ENCODE measurements at places on chromosomes 12 and 14.

GRCh38 chr12:29843036-29843435, 59.3 kb upstream of the TMTC1 start:
- no peak for ATAC-seq

GRCh38 chr12:83199069-83199468, 512.4 kb downstream of the TMTC2 start:
- ATAC-seq, result no peak

DNA sequence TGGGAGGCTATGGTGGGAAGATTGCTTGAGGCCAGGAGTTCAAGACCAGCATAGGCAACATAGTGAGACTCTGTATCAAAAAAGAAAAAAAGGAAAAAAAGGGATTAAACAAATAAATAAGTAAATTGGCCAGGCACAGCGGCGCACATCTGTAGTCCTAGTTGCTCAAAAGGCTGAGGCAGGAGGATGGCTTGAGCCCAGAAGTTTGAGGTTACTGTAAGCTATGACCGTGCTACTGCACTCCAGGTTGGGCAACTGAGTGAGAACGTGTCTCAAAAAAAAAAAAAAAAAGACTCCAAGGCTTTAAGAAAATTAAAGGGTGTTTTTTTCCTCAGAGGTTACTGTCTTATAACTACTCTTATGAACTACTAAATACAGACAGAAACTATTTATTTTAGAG, 11.7 kb downstream of the BEST3 start:
- ATAC-seq, result no peak

- ATAC-seq, result no peak
Observed at GRCh38 chr14:36450550-36450949, 69.5 kb downstream of the NKX2-1 start.

GRCh38 chr14:91342206-91342760, 75.3 kb downstream of the CCDC88C start:
- ATAC-seq, result no peak

DNA sequence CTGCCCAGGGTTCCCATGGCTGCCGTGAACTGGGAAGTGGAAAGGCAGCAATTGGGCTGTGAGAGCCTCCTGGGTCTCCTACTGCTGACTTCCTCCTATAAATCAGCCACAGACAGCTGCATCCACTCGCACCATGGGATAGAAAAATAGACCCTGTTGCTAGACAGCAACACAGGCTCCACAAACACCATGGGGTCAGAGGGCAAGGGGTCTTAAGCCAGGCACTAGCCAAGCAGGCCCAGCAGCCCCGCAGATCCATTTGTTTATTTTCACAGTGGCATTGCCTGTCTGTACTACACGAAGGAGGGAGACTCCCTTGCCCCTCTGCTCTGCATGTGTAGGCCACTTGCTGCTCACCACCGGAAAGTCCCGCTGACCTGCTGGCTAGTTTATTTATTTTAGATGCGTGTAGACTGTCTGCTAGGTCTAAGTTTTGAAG, 139.8 kb downstream of the DACT1 start:
- no peak for ATAC-seq

- no peak for ATAC-seq
Observed at GRCh38 chr12:129109174-129110001, 256.1 kb downstream of the GLT1D1 start.

GRCh38 chr12:132214891-132215290, 70.6 kb downstream of the NOC4L start:
- ATAC-seq, result peak; percentile 18

DNA sequence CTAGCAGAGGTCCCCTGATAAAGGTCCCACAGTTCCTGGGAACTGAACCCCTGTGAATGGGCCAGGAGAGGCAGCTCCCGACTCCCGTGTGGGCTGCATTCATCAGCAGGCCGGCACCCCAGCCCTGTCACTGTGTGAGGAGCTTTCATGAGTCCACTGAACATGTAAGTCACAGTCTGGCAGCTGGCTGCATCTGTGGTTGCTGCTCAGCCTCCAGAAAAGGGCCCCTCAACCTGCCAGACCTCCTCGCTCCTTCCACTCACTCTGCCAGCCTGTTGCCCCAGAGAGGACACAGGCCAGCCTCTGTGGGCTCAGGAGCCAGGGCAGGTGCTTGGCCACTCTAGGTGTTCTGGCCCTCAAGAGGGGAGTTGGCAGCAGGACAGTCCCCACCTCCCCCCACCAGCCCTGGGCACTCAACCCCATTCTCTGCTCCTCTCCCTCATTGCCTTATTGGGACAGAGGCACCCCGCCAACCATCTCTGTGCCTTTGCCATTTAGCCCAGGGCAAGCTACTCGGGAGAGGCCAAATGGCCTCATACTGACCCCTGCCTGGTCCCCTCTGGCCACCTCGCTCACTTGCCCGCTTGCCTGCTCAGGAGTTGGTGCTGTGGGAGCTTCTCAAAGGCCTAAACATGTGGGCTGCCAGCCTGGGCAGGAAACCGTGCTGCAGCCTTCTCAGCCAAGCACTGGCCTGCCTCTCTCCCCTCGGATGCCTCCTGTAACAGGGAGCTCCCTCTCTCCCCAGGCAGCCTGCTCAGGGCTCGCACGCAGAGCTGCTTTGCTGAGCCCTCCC, 1.9 kb downstream of the RTL1 start:
- no peak for ATAC-seq

DNA sequence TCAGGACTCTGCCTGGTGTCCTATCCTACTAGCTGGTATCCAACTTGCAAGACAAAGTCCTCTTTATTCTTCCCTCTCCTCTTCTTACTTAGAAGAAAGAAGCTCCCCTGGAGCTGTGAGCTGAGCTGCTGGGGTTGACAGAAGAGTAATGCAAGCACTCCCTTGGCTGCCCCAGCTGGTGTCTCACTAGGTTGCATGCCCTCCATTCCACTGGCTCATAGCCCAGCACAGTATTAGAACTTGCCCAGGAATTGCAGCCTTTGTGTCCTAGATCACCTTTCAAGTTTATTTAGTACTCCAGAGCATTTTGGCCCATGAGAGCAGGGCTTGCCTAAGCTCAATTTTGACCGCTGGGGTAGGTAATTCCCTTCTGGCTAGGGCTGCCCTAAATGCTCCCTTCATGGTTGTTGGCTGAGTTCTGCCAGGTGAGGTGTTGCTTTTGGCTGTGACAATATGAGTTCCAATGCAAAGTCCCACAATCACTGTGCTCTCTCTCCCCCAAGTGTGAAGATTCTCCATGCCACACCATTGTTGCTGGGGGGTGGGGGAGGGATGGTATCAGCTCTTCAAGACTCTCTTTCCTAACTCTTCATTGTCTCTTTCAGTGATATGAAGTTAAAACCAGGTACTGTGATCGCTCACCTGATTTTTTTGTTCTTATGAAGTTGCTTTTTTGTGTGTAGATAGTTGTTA, 317.4 kb upstream of the DDHD1 start:
- no peak for ATAC-seq

- peak; percentile 60 for ATAC-seq
Observed at GRCh38 chr14:88323523-88324199, 592 bp upstream of the KCNK10 start.

GRCh38 chr12:125197326-125197725, 132.1 kb downstream of the AACS start:
- no peak for ATAC-seq

GRCh38 chr12:97260786-97261185, 201.8 kb upstream of the RMST start:
- no peak for ATAC-seq

DNA sequence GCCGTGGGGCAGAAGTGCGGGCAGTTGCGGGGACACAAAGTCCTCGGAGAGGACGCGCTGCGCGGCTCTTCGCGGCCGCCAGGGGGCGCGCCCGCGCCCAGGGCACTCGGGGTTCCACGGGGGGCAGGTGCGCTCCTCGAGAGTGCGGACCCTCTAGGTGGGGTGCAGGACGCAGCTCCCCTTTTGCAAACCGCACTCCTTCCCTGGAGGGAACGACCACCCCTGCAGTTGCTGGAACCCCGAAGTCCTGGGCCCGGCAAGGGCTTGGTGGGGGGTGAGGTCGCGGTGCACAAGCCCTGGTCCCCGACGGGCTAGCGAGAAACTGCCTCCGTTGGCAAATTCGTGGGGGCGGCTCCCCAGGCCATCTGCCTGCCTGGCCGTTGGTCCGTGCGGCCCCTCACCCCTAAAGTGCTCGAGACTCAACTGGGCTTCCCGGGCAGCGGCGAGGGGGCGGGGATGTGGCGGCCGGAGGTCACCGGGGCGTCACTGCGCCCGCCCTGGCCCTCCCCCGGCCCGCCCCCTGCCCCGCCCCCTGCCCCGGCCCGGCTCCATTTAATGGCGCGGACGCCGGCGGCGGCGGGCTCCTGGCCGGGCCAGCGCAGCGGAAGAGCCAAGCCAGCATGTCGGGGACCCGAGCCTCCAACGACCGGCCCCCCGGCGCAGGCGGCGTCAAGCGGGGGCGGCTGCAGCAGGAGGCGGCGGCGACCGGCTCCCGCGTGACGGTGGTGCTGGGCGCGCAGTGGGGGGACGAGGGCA, at the start of gene ADSS1:
ADSS1 (plus strand) TSS at position 579 of the 756 bp plus-strand sequence; CDS start at position 621, 42 bp downstream.
- ATAC-seq, result peak; percentile 72

- peak; percentile 72 for ATAC-seq
Observed at GRCh38 chr12:66132408-66132807, 1.9 kb upstream of the LLPH start.
